Panc1 (cell line): ENCODE measurements at places on chromosomes 3 and 15.

- DNase-seq = no peak
- no peaks in the 10 kb centered on the region for H3K27me3 ChIP-seq
- H3K36me3 ChIP-seq = 0 out of 2 replicates have a peak, but pooled peaks cover 2% of the 10 kb centered on the region
- H3K4me1 ChIP-seq = no peaks in the 10 kb centered on the region
- H3K27ac ChIP-seq = no peak overlapping the region
These were observed 15.6 kb downstream of the GHRL start for GRCh38 chr3:10277115-10277625.

- no peak for DNase-seq
- no peaks in the 10 kb centered on the region for H3K36me3 ChIP-seq
- H3K4me3 ChIP-seq = no peak overlapping the region
These were observed 546.9 kb downstream of the RBMS3 start for GRCh38 chr3:29827756-29828155.

- H3K27ac ChIP-seq = no peak overlapping the region
- no peaks in the 10 kb centered on the region for H3K4me1 ChIP-seq
- DNase-seq = no peak
- H3K27me3 ChIP-seq = no peaks in the 10 kb centered on the region
These were observed 101.9 kb upstream of the KCNMB2 start for GRCh38 chr3:178434206-178434805.

DNA sequence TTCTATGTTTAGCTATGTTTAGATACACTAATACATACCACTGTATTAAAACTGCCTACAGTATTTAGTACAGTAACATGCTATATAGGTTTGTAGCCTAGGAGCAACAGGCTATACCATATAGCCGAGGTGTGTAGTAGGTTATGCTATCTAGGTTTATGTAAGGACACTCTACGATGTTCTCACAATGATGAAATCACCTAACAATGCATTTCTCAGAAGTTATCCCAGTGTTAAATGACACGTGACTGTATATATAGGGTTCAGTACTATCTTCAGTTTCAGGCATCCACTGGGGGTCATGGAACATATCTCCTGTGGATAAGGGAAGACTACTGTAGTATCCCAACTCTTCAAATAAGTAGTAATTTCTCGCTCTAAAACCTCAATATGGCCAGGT lies 97.4 kb downstream of the TMCC1 start:
- no peaks in the 10 kb centered on the region for H3K36me3 ChIP-seq
- H3K27ac ChIP-seq = no peak overlapping the region; the same call in 1 of the 2 replicates
- no peaks in the 10 kb centered on the region for H3K27me3 ChIP-seq
- no peak for DNase-seq
- H3K4me1 ChIP-seq = peaks cover 34% of the 10 kb centered on the region

- H3K4me3 ChIP-seq = no peak overlapping the region
- H3K4me1 ChIP-seq = no peaks in the 10 kb centered on the region
- no peak overlapping the region for H3K27ac ChIP-seq
These were observed 31.8 kb downstream of the MYO9A start for GRCh38 chr15:72086010-72086697.

GRCh38 chr15:50685976-50686468 lies 575 bp downstream of the TRPM7 start:
- no peaks in the 10 kb centered on the region for H3K27me3 ChIP-seq
- H3K4me1 ChIP-seq = peaks cover 15% of the 10 kb centered on the region
- no peak for DNase-seq
- H3K4me3 ChIP-seq = peak overlapping the region; percentile 75
- H3K36me3 ChIP-seq = no peaks in the 10 kb centered on the region

GRCh38 chr15:58200739-58201138 lies 62.6 kb downstream of the AQP9 start:
- no peak overlapping the region for H3K4me3 ChIP-seq
- H3K4me1 ChIP-seq = no peaks in the 10 kb centered on the region

DNA sequence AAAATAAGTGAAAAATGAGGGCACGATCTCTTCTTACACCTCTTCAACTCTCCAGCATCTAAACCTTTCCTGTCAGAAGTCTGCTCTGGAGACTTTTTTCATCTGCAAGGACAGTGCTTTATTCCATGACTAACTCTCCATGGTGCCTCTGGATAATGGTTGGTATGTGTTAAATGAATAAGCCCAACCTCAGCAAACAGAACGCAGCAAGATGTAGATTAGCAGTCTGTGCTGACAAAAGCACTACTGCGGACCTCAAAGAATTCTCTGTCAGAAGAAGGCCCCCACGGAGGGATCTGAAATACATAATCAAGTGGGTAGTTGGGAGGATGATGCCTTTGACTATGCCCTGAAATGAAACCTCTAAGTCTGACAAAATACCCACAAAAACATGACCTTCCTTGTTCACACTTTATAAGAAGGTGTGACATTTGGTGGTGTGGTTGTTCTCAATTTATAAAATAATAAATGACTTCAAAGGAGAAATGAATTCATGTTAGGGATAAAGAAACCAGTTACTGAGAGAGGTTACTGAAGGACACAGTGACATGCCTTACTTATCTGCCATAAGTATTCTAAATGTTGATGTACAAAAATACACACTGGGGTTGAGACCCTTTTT lies 43.2 kb upstream of the ADCY5 start:
- no peaks in the 10 kb centered on the region for H3K27me3 ChIP-seq
- peaks cover 12% of the 10 kb centered on the region; the same call in 1 of the 2 replicates for H3K36me3 ChIP-seq
- no peaks in the 10 kb centered on the region for H3K4me1 ChIP-seq

GRCh38 chr3:153339065-153339464 lies 177.0 kb downstream of the RAP2B start:
- no peak overlapping the region for H3K27ac ChIP-seq
- no peaks in the 10 kb centered on the region for H3K27me3 ChIP-seq
- H3K4me1 ChIP-seq = no peaks in the 10 kb centered on the region
- no peak overlapping the region for H3K4me3 ChIP-seq
- H3K36me3 ChIP-seq = no peaks in the 10 kb centered on the region
- no peak for DNase-seq

GRCh38 chr3:123376451-123377242 lies 72.2 kb downstream of the ADCY5 start:
- H3K4me3 ChIP-seq = no peak overlapping the region
- H3K27me3 ChIP-seq = peaks cover 2% of the 10 kb centered on the region; the same call in 1 of the 2 replicates
- H3K36me3 ChIP-seq = no peaks in the 10 kb centered on the region
- no peaks in the 10 kb centered on the region for H3K4me1 ChIP-seq
- no peak overlapping the region for H3K27ac ChIP-seq
- DNase-seq = no peak

- H3K27me3 ChIP-seq = no peaks in the 10 kb centered on the region
- H3K4me3 ChIP-seq = no peak overlapping the region
- no peak overlapping the region for H3K27ac ChIP-seq
- DNase-seq = no peak
- no peaks in the 10 kb centered on the region for H3K36me3 ChIP-seq
These were observed 364.7 kb downstream of the FHIT start for GRCh38 chr3:60886518-60886917.

DNA sequence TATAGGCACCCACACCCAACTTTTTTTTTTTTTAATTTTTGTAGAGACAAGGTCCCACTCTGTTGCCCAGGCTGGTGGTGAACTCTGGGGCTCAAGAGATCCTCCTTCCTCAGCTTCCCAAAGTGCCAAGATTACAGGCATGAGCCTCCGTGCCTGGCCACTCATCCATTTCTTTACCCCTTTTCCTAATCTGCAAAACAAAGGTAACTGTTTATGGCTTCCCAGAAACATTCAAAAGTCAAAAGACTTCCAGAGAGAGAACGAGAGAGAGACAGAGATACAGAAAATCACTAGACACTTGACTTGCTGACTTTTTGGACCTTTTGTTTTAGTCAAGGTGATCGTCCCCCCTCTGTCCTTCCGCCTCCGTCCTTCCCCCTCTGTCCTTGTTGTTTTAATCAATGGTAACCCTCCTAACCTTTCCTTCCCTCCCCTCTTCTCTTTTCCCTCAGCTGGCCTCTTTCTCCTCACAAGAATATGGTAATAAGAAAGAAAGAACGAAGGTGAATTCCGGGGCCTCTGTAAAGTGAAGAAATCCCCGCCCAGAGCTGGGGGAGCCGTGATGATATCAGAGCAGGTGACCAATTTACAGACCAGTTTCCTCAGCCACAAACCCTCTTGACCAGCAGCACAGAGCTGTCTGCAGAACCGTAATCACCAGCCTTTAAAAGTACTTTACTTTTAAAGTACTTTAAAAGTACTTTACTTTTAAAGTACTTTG lies 21.9 kb downstream of the KLHL6 start:
- no peak for DNase-seq
- H3K27me3 ChIP-seq = no peaks in the 10 kb centered on the region
- H3K36me3 ChIP-seq = no peaks in the 10 kb centered on the region
- no peak overlapping the region; the same call in 1 of the 2 replicates for H3K4me3 ChIP-seq

GRCh38 chr15:69748131-69748530 lies 295.5 kb downstream of the RPLP1 start:
- no peak overlapping the region for H3K27ac ChIP-seq
- H3K4me1 ChIP-seq = no peaks in the 10 kb centered on the region
- no peaks in the 10 kb centered on the region for H3K36me3 ChIP-seq
- no peaks in the 10 kb centered on the region for H3K27me3 ChIP-seq
- DNase-seq = no peak
- no peak overlapping the region for H3K4me3 ChIP-seq

GRCh38 chr3:38598791-38599190 lies 50.7 kb downstream of the SCN5A start:
- DNase-seq = no peak
- no peak overlapping the region for H3K27ac ChIP-seq
- no peaks in the 10 kb centered on the region for H3K4me1 ChIP-seq
- no peaks in the 10 kb centered on the region for H3K36me3 ChIP-seq
- H3K27me3 ChIP-seq = peaks cover 2% of the 10 kb centered on the region; the same call in 1 of the 2 replicates
- H3K4me3 ChIP-seq = no peak overlapping the region

GRCh38 chr3:122004991-122005565 lies 17.0 kb downstream of the ILDR1 start:
- H3K4me1 ChIP-seq = no peaks in the 10 kb centered on the region
- H3K4me3 ChIP-seq = no peak overlapping the region

GRCh38 chr3:49703443-49703927 lies 14.1 kb downstream of the RNF123 start:
- no peaks in the 10 kb centered on the region for H3K36me3 ChIP-seq
- H3K4me3 ChIP-seq = no peak overlapping the region
- no peak overlapping the region for H3K27ac ChIP-seq
- DNase-seq = peak; percentile 30
- H3K27me3 ChIP-seq = no peaks in the 10 kb centered on the region

DNA sequence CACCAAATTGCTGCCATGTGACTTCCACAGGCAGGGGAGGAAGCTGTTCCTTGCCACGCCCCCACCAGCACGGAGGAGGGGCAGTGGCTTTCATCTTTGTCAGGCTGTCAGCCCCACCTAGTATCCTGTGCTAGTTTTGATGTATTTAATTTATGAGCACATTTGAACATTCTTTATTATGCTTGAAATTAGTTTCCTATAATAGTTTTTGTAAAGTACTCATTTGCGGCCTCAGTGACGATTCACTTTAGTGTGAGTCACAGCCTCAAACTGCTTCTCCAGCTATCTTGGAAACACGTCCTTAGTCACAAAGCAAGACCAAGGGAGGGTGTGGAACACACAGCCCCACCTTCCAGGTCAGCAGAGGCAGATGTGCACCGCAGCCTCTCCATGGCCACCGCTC lies 239.9 kb upstream of the ATP10A start:
- DNase-seq = no peak
- H3K36me3 ChIP-seq = no peaks in the 10 kb centered on the region
- no peaks in the 10 kb centered on the region for H3K4me1 ChIP-seq
- H3K27me3 ChIP-seq = no peaks in the 10 kb centered on the region
- H3K4me3 ChIP-seq = no peak overlapping the region

DNA sequence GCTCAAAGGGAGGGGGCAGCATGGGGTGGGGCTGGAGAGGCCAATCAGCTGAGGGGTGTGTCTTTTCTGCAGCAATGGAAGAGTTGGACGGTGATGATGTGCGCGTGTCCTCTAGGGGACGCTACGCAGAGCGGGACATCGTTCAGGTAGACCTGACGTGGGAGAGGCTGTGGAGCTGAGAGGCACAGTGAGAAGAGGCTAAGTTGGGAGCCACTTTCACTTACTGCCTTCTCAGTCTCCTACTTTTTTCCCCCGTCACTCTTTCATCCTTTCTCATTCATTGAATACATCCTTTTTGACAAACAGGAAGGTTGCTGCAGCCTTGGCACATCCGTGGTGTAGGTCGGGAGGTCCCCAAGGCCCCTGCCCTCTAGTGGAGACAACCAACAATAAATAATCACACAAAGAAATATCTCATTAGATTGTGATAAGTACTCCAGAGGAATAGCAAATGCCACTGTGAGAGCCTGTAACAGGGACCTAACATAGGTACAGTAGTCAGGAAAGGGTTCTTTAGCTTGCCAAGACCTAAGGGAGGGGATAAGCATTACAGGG lies 4.4 kb upstream of the BRPF1 start:
- H3K4me1 ChIP-seq = no peaks in the 10 kb centered on the region
- no peaks in the 10 kb centered on the region for H3K27me3 ChIP-seq
- H3K4me3 ChIP-seq = no peak overlapping the region
- H3K36me3 ChIP-seq = no peaks in the 10 kb centered on the region; the same call in 1 of the 2 replicates
- no peak for DNase-seq
- no peak overlapping the region for H3K27ac ChIP-seq

DNA sequence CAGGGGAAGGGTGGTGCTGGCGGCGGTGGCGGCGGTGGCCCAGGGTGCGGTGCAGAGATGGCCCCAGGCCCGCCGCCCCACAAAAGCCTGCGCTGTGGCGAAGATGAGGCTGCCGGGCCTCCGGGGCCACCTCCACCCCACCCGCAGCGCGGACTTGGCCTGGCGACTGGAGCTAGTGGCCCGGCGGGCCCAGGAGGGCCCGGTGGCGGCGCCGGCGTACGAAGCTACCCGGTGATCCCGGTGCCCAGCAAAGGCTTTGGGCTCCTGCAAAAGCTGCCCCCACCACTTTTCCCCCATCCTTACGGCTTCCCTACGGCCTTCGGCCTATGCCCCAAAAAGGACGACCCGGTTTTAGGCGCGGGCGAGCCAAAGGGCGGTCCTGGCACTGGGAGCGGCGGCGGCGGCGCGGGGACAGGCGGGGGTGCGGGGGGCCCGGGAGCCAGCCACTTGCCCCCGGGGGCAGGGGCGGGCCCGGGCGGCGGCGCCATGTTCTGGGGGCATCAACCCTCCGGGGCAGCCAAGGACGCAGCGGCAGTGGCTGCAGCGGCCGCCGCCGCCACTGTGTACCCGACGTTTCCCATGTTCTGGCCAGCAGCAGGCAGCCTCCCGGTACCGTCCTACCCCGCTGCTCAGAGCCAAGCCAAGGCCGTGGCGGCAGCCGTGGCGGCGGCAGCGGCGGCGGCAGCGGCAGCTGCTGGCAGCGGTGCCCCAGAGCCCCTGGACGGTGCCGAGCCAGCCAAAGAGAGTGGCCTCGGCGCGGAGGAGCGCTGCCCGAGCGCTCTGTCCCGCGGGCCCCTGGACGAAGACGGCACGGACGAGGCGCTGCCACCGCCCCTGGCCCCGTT lies 1.6 kb downstream of the SKOR1 start:
- H3K4me3 ChIP-seq = no peak overlapping the region
- no peaks in the 10 kb centered on the region for H3K36me3 ChIP-seq
- no peak overlapping the region for H3K27ac ChIP-seq
- peaks cover 14% of the 10 kb centered on the region for H3K4me1 ChIP-seq
